IMR-90 (cell line): ENCODE measurements at places on chromosomes 11 and 22.

- peak; percentile 46 for DNase-seq
- H3K36me3 ChIP-seq = peaks cover 2% of the 10 kb centered on the region; the same call in 1 of the 2 replicates
- H3K4me1 ChIP-seq = peaks cover 14% of the 10 kb centered on the region
- no peak overlapping the region for H3K4me3 ChIP-seq
These were observed 39.4 kb downstream of the FDX1 start for GRCh38 chr11:110469127-110469526.

GRCh38 chr22:49727881-49728569 lies 99.6 kb downstream of the BRD1 start:
- H3K4me1 ChIP-seq = no peaks in the 10 kb centered on the region
- no peak overlapping the region for H3K27ac ChIP-seq
- no peaks in the 10 kb centered on the region for H3K36me3 ChIP-seq
- H3K27me3 ChIP-seq = peaks cover 20% of the 10 kb centered on the region

DNA sequence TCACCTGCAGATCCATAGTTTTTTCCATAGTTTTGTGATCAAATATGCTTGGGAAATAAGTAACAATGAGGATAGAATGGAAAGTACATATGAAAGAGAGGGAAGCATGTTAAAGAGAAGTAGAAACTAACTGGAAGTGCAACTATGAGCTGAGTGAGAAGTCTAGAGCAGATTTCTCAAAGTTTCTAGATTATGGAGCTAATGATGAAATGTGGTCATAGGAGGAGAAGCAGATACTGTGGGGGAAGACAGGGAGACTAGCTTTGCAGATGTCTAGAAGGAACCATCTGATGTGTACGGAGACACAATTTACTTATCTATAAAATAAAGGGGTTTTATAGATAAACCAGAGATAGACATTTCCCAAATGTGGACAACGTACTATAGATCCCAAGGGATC lies 37.1 kb downstream of the RELT start:
- H3K4me1 ChIP-seq = peaks cover 14% of the 10 kb centered on the region
- no peaks in the 10 kb centered on the region for H3K27me3 ChIP-seq

DNA sequence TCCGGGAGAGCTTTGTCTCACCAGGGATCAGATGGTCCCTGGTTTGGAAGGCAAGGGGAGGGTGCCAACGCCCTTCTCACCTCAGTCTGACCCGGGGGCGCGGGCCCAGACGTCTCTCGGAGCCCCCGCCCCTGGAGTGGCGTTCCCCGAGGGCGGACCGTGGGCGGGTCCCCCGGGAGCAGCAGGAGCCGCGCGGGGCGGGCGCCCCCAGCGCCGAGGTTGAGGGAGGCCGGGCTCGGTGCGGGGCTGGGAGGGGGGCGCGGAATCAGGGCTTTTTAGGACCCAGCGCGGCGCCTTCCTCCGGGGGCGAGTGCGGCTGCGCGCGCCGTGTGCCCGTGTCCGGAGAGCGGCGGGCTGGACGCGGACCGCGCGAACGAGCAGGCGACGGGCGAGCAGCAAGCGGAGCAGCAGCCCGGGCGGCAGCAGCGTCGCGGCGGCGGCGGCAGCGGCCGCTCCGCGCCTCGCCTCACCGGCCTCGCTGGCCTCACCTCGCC lies at the start of gene KCNC1:
Gene KCNC1, plus strand, starts transcription at position 364 of the 494 bp plus-strand sequence. CDS start 1,222 bp downstream, outside the sequence.
- peaks cover 61% of the 10 kb centered on the region for H3K27me3 ChIP-seq
- peak within 1 kb of the TSS; percentile 10 for H3K4me3 ChIP-seq
- H3K27ac ChIP-seq = no peak within 1 kb of the TSS
- H3K36me3 ChIP-seq = no peaks in the 10 kb centered on the region
- DNase-seq = peak; percentile 34

DNA sequence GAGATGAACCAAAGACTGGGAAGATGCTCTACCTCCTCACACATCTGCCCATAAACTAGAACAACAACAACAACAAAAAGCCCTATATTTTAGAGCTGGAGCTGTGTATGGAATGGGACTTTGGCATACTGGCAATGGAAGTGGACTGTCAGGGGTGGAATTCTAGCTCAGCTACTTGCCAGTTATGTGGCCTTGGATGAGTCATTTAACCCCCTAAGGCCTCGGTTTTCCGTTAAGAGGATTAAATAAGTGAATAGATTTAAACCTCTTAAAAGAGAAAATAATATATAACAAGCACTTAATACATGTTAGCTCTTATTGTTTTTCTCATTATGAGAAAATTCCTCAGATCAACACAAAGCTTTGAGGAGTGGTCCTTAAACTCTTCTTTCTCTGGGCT lies 195.0 kb downstream of the KIF18A start:
- peak; percentile 36 for DNase-seq
- no peaks in the 10 kb centered on the region for H3K27me3 ChIP-seq
- H3K36me3 ChIP-seq = no peaks in the 10 kb centered on the region
- H3K4me3 ChIP-seq = no peak overlapping the region

- DNase-seq = no peak
- H3K27me3 ChIP-seq = no peaks in the 10 kb centered on the region
- H3K4me1 ChIP-seq = no peaks in the 10 kb centered on the region
- H3K36me3 ChIP-seq = no peaks in the 10 kb centered on the region
- no peak overlapping the region for H3K4me3 ChIP-seq
These were observed 553.6 kb downstream of the BUD13 start for GRCh38 chr11:116219171-116219635.

GRCh38 chr11:61869429-61869707 lies 22.0 kb downstream of the FADS3 start:
- H3K27ac ChIP-seq = no peak overlapping the region
- no peaks in the 10 kb centered on the region for H3K27me3 ChIP-seq
- H3K4me1 ChIP-seq = peaks cover 2% of the 10 kb centered on the region
- DNase-seq = no peak

GRCh38 chr11:31089117-31089516 lies 280.4 kb downstream of the DCDC1 start:
- no peaks in the 10 kb centered on the region for H3K4me1 ChIP-seq
- no peak overlapping the region for H3K4me3 ChIP-seq
- H3K36me3 ChIP-seq = no peaks in the 10 kb centered on the region

DNA sequence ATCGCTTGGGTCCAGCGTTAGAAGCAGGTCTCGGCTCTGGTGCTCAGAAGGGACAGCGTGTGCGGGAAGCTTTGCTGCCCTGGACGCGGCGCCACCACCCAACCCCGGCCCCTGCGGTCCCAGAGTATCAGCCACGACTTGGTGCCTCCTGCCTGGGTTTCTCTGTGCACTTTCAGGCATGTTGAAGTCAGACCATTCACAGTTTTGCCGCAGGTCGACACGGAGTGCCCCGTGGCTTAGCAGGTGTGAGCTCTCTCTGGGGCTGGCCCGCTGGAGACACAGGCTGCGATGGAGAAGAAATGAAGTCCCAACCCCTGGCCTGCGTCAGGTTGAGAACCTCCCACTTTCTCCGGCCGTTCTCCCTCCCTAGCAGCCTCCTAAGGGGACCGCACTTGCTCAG lies 494.5 kb downstream of the BRD1 start:
- no peaks in the 10 kb centered on the region for H3K4me1 ChIP-seq
- no peaks in the 10 kb centered on the region for H3K27me3 ChIP-seq
- H3K27ac ChIP-seq = no peak overlapping the region
- no peak for DNase-seq

DNA sequence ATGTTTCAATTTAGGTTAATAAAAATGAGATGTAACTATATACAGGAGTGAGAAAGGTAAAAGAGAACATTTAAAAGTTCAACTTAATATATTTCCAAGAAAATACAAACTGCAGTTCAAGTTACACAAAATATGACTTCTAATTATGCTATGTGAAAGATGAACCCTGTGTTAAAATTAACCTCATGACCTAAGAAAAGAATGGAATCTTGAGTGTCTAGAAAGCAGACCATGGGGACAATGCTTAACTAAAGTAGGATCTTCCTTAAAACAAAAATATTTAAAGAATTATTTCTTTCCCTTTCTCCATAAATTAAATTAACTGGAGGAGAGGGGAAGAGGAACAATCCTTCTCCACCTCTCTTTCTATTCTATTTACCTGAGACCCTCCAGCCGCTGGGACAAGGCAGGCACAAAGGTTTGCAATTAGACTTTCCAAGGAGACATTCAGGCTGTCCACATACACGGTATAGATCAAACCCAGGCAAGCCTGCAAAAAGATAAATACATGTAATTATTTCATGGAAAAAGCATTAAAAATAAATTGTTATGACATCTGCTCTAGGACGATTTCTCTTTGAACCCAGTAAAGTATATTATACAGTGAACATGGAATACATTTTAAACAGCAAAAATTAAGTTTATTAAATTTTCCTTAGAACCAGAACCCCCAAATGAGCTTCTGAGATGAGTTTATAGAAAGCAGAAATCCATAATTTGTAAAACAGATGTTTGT lies 264.5 kb downstream of the SBF2 start:
- no peaks in the 10 kb centered on the region; the same call in 1 of the 2 replicates for H3K36me3 ChIP-seq
- no peak overlapping the region for H3K4me3 ChIP-seq
- no peak overlapping the region for H3K27ac ChIP-seq
- no peak for DNase-seq

- no peaks in the 10 kb centered on the region for H3K36me3 ChIP-seq
- H3K4me3 ChIP-seq = no peak overlapping the region
- no peak overlapping the region for H3K27ac ChIP-seq
- no peaks in the 10 kb centered on the region for H3K27me3 ChIP-seq
- H3K4me1 ChIP-seq = no peaks in the 10 kb centered on the region
- DNase-seq = no peak
These were observed 1487.5 kb downstream of the LRRC4C start for GRCh38 chr11:39971938-39972337.

DNA sequence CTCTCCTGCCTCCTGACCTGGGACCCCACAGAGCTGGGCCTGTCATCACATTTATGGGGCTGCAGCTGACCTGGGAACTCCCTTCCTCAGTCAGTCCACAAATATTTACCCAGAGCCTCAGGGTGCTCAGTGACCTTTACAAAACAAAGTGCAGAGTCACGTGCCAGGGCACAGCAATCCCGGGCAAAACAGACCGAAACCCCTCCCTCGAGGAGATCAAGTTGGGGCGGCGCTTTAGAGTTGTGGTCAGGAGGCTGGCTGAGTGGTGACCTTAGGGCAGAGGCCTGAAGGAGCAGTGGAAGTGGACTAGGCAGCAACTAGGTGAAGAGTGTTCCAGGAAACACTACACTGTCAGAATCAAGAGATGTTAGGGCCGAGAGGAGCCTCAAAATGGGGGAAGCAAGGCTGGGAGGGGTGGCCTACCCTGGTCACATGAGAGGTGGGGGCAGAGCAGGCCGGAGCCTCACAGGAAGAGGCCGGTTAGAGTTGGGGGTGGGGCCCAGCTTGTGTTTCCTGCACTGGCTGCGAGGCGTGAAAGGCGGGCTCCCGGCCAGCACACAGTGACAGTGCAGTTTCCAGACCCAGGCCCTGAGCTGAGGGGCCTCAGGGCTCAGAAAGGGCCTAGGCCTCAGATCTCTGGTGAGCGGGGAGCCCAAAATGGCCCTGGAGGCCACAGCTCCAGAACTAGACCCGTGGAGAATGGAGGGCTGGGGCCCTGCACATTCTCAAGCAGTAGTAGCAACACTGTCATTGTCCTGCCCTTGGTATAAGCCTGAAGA lies 3.7 kb upstream of the NEAT1 start:
- DNase-seq = peak; percentile 91
- H3K4me1 ChIP-seq = peaks cover 38% of the 10 kb centered on the region
- H3K4me3 ChIP-seq = peak overlapping the region; percentile 16; the same call in 1 of the 2 replicates
- H3K27me3 ChIP-seq = no peaks in the 10 kb centered on the region
